ENCODE measurements at places on chromosomes 3 and 15. TPM values are rescaled to one million over a fixed set of nuclear protein-coding genes. Genes with fewer than 3 reads are reported as not detected.

- DNase-seq: no peak
These were observed 47.2 kb downstream of the TSC22D2 start for GRCh38 chr3:150455341-150455740.

DNA sequence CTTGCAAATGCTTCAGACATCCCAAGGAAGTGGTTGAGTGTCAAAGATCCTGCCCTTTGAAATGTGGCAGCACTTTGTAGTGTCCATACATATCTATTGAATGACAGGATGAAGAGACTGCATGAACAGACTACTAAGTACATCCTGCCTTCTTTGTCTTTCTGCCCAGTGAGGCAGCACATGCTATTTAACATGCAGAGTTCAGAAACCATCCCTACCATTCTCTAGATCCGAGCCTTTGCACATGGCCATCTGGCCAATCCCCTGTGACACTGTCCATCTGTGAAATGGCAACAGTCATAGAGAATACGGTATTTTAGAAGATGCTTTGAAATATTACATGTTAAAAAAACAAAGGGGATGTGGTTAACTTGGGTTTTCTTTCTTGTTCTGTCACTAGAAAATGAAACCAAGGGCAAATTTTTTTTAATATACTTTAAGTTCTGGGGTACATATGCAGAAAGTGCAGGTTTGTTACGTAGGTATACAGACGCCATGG lies 519.6 kb downstream of the NTRK3 start:
- DNase-seq: no peak

DNA sequence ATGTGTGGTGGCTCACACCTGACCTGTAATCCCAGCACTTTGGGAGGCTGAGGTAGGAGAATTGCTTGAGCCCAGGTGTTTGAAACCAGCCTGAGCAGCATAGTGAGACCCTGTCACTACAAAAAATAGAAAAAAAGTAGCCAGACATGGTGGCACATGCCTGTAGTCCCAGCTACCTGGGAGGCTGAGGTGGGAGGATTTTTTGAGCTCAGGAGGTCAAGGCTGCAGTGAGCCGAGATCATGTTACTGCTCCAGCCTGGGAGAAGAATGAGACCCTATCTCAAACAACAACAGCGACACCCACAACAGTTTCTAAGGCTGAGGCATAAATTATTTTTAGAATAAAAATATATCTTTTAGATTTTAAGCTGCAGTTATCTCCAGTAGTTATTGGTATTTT lies 6.3 kb downstream of the APPL1 start:
- no peak for DNase-seq

DNA sequence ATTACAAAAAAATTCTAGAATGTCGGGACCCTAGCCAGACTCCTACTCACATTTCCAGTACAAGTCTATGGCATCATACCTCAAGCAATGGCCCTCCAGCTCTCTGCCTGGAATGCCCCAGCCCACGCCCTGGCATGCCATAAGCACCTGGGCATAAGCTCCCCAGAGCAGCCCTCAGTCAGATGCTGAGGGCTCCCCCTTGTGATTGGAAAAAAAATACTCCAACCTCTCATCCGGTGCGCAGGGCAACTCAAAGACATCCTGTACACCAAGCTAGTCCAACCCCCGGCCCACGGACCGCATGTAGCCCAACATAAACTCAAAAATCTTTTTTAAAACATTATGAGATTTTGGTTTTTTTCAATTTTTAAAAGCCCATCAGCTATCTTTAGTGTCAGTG lies 115.4 kb downstream of the NEK10 start:
- peak; percentile 9 for DNase-seq

GRCh38 chr15:66877477-66878271 lies 175.6 kb downstream of the SMAD6 start:
- no peak for DNase-seq

GRCh38 chr3:102511639-102512038 lies 76.8 kb downstream of the ZPLD1 start:
- no peak for DNase-seq

GRCh38 chr3:74263031-74263430 lies 351.4 kb downstream of the CNTN3 start:
- no peak for DNase-seq

DNA sequence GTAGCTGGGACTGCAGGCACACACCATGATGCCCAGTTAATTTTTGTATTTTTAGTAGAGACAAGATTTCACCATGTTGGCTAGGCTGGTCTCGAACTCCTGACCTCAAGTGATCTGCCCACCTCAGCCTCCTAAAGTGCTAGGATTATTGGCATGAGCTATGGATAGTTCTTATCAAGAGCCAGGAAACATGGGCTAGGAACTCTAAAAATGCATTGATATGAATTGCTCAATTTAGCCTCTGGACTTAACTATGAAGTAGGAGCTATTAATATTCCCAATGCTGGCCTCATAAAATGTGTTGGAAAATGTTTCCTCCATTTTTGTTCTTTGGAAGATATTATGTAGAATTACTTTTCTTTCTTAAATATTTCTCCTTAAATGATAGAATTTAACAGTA lies 82.8 kb upstream of the PEX5L start:
- DNase-seq: no peak

GRCh38 chr3:14125193-14126016 lies 553 bp downstream of the TMEM43 start:
- DNase-seq: peak; percentile 47

DNA sequence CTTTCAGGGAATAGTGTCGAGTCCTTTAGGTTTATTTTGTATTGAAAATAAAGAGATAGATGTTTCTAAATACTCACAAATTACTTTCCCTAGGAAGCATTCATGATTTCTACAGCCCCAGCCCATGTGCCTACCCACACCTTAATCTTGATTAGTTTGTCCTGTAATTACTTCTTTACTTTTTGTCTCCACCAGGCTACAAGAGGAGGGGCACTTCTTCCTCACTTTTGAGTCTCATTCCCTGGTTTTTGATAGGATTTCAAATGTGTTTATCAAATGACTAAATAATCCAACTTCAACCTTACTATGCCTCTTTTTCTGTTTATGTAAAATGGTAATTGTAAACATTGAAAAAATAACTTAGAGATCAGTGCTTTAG lies 1.8 kb downstream of the PXK start:
- DNase-seq: no peak

DNA sequence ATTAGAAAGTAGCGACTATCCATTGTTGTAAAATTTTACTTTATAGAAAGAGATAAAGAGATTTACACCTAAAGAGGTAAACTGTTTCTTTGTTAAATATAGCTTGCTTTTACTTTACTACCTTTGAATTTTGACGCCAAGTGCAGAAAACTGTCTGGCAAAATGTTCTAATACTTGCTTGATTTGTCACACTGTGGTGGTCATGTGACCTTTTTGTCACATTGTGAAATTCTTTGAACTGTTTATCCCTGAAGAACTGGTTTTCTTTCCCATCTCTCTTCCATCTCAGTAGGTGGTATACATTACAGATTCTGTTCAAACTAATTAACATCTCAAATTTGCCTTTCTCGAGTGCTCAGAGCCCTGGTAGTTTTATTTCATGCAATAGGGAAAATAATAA lies 327.4 kb downstream of the NAALADL2 start:
- no peak for DNase-seq

DNA sequence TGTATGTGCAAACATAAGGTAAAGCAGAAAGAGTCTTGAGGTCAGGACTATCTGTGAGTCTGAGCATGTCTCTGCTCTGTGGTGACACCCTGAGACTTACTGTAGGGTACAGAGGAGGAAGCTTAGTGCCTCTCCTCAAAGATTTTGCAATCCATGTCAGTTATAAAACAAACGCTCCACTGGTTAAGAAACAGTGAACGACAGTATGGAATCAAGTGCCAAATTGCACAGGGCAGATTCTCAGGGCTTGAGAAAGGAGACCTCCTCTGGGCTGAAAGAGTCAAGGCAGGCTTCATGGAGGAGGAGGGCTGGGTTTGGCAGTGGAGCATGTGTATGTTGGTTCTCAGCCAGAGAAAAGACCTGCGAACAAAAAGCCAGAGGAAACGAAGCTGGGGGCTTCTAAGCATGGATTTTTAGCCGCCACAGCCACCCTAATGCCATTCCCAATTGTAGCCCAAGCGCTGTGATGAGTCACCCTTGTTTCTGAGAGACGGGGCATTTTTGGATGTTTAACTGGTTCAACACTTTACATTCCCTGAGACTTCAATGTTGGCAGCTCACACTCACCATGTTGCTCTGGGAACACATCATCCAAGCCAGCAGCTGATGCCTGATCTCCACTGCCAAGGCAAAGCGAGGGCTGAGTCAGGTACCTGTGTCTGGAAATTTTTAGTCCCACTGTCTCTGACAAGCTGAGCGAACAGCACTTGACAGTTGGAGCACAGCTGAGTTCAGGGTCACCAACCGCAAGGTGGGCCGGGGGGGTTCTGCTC lies 3.4 kb upstream of the DGKG start:
- DNase-seq: no peak

DNA sequence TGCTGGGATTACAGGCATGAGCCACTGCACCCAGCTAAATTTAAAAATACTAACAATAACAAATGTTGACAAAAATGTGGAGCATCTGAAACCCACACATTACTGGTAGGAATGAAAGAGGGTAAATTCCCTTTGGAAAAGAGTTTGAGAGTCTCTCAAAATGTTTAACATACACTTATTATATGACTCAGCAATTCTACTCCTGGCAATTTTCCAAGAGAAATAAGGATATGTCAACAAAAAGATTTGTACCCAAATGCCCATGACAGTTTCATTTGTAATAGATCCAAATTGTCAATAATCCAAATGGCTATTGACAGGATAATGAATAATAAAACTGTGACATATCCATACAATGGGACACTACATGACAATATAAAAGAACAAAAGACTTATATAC lies 9.0 kb downstream of the HCLS1 start:
- no peak for DNase-seq

- no peak for DNase-seq
These were observed 1.0 kb upstream of the MELTF start for GRCh38 chr3:197030379-197031314.

GRCh38 chr3:108287146-108287545 lies 9.2 kb upstream of the HHLA2 start:
- no peak for DNase-seq

- DNase-seq: no peak
These were observed 483.1 kb downstream of the NAALADL2 start for GRCh38 chr3:175342196-175342595.

DNA sequence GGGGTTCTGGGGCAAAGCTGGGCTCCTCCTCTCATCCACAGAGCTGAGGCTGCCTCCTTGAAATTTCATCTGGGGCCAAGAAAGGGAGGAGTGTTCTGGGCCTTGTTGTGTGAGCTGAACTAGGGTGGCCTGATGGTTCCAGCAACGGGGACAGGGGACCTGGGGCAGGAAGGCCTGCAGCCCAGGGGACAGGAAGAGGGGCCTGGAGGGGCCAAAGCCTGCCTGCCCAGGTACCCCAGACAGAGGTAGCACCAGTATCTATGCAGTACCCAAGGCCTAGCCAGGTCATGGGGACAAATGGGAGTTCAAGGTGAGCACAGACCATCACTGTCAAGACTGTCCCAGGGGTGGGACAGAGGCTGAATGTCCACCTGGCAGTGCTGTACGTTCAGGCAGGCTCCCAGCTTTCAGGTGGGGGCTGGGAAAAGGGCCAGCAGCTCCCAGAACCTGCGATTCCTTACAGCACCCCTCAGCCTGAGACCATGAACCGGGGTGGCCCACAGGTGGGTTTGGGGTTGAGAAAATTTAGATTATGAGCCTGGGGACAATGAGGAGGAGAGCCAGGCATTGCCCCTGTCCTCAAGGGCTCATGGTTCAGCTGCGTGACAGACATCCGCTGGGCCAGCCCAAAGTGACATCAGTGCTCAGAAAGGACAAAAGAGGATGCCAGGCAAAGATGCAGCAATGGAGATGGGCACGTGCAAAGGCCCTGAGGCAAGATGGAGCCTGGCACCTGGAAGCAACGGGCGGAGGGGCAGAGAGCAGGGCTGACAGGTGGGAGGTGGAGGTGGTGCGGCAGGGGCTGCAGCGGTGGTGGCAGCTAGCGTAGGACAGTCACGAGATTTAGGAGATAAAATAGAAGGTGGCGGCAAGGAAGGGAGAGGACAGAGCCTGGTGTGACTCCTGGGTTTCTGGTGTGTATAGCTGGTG lies 28.0 kb downstream of the PSTPIP1 start:
- DNase-seq: no peak

DNA sequence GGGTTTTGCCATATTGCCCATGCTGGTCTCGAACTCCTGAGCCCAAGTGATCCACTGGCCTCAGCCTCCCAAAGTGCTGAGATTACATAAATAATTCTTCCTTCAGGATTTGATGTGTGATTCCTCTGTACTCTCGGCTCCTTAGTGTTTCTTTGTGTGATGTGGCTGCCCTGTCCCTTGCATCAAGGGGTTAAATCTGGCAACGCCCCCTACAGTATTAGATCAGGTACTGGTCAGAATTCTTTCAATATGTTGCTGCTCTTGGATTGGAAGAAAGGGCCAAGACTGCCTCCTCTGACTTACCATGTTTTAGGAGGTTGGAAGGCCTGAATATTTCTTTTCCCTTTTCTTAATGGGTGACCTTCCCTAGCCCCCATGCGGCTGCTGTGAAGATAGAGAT lies 390.6 kb upstream of the WNT5A start:
- no peak for DNase-seq

GRCh38 chr3:52231502-52232278 lies 6.2 kb upstream of the TLR9 start:
- DNase-seq: peak; percentile 75

- no peak for DNase-seq
These were observed 25.5 kb upstream of the CYP11A1 start for GRCh38 chr15:74392902-74393301.

DNA sequence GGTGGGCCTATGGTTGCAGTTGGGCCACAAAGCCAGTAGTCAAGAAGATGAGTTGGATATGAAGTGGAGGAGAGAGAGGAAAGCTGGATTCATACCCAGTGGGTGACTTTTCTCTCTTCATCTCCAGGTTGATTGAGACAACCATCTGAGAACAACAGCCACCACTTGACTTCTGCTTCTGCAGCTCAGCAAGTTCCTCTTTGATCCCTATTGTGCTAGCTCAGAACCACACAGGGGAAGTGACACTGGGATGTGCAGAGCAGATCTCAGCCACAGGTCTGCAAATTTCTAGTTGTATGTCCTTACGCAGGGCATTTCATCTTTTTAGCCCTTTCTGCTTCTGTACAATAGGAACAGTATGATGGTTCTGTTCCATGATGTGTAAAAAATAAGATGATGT lies 459.2 kb upstream of the ARRDC4 start:
- no peak for DNase-seq

Gene VGLL3
- total RNA-seq: not detected

Gene SAMD7
- not detected for total RNA-seq

Gene ZPLD1
- not detected for total RNA-seq

Gene FOXB1
- total RNA-seq: 11.8 TPM

Gene DBR1
- 22.0 TPM for total RNA-seq

Measured in activated T-helper 2 cell treated with anti-CD3 and anti-CD28 coated beads, Interferon-gamma antibody, Interleukin-2, Interleukin-4, amounts not matched to agents 10 μg/mL and 5 μg/mL and 100 μg/mL, durations not matched to agents 14 hours and 24 hours and 36 hours (primary cell).